ENCODE measurements at places on chromosomes 16 and 17.

DNA sequence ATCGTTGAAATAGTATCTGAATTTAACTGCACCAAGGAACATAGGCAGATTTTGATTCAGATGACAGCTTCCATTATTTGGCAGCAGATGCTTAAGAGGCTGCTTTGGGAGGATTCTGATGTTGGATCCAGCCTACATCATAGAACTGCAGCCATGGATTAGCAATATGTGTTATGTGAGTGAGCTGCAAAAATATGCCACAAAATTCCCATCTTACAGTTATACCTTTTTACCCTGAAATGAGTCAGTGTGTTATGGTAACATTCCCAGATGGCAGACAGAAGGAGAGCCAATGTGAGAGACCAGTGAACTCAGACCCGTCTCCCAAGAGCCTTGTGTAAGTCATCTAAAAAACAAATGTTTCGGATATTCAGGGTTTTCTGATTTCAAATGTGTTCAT lies 206.1 kb downstream of the CDH13 start:
- no peak for DNase-seq

DNA sequence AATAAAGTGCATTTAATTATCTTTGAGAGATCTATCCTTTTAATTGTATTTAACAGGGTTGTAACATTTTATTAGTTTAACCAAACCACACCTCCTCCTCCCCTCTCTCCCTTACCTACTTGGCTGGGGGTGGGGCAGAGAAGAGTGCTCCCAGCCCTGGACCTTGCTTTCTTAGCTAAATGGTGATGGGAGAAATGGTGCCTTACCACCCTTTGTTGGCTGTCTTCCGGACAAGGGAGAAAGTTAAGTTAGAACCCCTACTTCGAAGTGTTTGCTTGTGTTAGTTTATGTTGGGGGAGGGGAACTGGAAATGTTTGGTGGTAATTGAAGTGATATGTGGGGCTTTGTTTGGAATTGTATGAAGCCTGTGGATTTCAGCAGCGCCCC lies 3.9 kb downstream of the FZD2 start:
- DNase-seq = no peak

DNA sequence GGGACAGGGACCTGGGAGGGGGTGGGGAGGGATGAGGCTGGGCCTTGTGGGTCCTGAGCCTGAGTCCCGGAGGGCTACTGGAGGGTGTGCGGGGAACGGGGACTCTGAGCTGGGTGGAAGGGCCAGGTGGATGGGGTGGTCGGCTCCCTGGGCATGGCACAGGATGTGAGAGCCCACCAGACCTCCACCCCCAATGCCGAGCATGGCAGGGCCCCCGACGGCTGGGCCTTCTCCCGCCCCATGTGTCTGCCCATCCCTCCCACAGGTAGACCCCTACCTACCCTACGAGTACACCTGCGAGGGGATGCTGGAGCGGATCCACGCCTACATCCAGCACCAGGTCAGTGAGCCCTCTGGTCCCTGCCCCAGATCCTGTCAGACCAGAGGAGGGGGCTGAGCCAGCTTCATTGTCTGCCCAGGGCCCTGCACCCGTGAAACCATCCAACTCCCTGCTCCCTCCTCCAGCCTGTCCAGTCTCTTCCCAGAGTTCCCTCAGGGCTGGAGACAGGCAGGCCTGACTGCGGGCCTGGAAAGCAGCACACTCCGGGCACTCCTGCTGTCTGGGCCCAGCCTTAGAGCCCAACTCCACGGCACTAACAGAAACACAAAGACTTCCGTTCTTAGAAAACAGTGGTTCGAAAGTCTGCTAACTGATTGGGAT lies 78.0 kb downstream of the MGAT5B start:
- no peak for DNase-seq

- DNase-seq = no peak
Measured at GRCh38 chr16:54425681-54426552, 139.3 kb upstream of the IRX3 start.

DNA sequence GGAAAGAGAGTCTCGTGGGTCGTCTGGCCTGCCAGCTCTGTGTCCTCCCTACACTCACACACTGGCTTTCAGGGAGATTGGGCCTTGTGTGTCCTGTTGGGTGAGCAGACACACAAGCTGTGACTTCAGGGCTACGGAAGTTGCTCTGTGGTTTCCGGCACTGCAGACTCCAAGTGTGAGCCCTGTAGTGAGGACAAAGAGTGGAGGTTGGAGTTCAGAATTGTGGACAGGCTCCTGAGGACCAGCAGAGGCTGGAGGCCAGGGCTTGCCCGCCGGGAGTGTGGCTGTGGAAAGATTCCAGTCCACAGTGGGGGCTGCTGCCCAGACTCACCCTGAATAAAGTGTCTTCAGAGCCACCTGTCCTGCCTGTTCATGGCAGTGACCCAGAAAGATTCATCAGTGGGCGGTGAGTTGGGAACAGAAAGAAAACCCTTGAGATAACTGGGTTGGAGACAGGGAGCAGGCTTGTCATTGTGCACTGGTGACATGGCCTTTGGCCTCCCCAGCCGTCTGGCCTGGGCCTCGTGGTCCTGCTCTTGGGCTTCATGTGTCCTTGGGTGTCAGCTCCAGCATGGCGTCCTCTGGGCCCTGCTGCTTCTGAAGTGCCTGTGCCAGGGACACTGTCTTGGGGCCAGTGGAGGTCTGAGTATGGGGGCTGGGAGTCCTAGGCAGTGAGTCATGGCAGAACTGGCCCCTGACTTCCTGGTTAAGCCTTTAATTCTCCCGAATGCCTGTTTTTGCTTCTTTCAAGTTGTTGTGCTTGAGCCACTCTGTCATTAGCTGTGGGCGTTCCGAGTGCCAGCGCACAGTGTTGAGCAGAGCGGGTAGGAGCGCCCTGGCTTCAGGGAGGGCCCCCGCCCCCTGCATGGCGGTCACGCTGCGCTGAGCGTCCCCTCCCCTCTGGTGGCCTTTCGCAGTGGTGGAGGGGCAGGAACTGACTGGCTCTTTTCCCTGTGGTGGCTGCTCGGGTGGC lies 19.9 kb upstream of the ZNF750 start:
- no peak for DNase-seq

GRCh38 chr17:62826956-62827355 lies 18.8 kb upstream of the MARCHF10 start:
- DNase-seq = no peak

- DNase-seq = no peak
Measured at GRCh38 chr17:10702574-10702973, 5.2 kb downstream of the ADPRM start.
